T-helper 2 cell treated with Interferon-gamma antibody and Interleukin-4, amounts not matched to agents 5 μg/mL and 100 μg/mL, for 36 hours (primary cell): ENCODE measurements at places on chromosomes 7 and 10.

- no peak overlapping the region for H3K27ac ChIP-seq
- no peaks in the 10 kb centered on the region for H3K36me3 ChIP-seq
- H3K4me3 ChIP-seq, result no peak overlapping the region
- H3K27me3 ChIP-seq, result no peaks in the 10 kb centered on the region
These were observed 37.9 kb downstream of the GLI3 start for GRCh38 chr7:42198974-42199668.

DNA sequence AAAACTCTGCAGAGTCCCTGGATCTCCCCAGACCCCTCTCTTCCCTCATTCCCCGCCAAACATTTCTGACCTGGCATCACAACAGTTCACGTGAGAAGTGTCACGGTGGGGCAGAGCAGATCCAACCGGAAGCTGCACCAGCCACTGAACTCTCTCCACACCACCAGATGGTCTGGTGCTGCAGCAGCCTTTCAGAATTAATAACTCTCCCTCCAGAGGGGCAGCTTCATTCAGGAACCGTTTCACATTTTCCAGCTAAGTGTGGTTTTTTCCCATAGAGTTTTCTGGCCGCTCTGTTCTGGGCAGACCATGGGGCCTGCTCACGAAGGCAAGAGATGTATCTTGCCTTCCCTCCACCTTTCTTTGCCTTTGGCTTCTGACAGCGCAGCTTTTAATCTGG lies 486.7 kb upstream of the GALNT17 start:
- peaks cover 13% of the 10 kb centered on the region for H3K4me1 ChIP-seq
- DNase-seq, result no peak
- peaks cover 8% of the 10 kb centered on the region for H3K27me3 ChIP-seq
- no peak overlapping the region for H3K4me3 ChIP-seq

DNA sequence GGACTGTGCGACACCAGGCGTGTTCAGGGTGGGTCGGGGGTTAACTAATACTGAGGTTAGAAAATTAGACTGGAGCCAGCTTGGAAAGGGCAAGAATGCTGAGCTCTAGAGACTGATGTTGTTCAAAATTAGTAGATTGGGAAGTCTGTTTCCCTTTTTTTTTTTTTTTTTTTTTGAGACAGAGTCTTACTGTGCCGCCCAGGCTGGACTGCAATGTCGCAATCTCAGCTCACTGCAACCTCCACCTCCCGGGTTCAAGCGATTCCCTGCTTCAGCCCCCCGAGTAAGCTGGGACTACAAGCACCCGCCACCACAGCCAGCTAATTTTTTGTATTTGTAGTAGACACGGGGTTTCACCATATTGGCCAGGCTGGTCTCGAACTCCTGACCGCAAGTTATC lies 2.7 kb upstream of the CPVL start:
- no peaks in the 10 kb centered on the region for H3K4me1 ChIP-seq
- H3K4me3 ChIP-seq, result no peak overlapping the region
- no peak for DNase-seq
- H3K36me3 ChIP-seq, result no peaks in the 10 kb centered on the region
- peaks cover 40% of the 10 kb centered on the region for H3K27me3 ChIP-seq
- H3K27ac ChIP-seq, result no peak overlapping the region

DNA sequence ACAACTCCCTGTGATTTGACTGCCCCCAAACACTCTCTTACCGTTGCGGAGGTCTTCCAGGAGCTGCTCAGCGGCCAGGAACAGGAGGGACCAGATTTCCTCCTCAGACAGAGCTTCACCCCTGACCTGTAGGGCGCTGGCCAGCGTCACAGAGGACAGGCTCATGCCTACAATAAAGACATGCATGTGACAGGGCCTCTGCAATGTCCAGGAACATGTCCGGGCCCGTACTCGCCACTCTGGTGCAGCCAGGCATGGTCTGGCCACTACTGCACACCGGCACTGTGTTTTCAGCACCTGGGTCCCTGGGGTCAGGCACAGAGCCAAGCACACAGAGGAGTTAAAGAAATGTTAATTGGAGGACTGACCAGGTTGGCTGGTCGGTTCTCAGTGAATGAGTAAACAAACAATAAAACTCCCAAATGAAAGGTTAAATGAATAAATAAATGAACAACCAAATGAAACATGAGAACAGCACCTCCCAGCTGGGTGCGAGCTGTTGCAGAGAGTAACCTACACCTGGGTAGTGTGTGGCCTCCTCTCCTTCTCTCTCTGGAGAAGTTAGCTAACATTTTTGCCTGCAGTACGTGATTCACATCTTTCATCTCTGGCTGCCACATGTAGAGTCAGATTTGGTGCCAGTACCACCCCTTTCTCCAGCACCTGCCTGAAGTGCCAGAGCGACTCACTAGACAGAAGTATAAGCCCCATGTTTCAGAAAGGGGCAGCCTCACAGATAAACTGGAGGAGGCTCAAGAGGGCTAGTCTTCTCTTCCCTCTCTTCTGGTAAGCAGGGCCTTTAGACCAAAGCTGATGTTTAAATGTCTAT lies 22.8 kb downstream of the FRMPD2 start:
- peak; percentile 2 for DNase-seq
- no peaks in the 10 kb centered on the region for H3K36me3 ChIP-seq
- peaks cover 7% of the 10 kb centered on the region for H3K27me3 ChIP-seq
- no peak overlapping the region for H3K27ac ChIP-seq
- peaks cover 3% of the 10 kb centered on the region for H3K4me1 ChIP-seq

DNA sequence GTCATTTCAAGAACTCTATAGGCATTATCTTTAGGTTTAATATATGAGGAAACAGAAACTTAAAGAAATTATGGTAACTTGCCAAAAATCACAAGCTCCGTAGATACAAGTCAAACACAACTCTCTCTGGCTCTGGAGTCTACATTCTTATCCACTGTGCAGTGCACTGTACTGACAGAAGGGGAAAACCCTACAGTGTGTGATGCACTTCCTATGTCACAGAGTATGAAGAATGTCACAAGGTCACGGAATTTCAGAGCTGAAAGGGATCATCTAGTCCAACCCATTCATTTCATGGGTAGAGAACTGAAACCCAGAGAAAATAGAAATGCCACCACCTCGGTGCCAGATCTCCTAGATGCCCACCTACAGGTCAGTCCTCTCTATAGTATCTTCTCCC lies 86.1 kb downstream of the LRRTM3 start:
- peaks cover 2% of the 10 kb centered on the region for H3K27me3 ChIP-seq
- H3K4me1 ChIP-seq, result peaks cover 11% of the 10 kb centered on the region
- DNase-seq, result no peak
- H3K27ac ChIP-seq, result no peak overlapping the region
- no peaks in the 10 kb centered on the region for H3K36me3 ChIP-seq

DNA sequence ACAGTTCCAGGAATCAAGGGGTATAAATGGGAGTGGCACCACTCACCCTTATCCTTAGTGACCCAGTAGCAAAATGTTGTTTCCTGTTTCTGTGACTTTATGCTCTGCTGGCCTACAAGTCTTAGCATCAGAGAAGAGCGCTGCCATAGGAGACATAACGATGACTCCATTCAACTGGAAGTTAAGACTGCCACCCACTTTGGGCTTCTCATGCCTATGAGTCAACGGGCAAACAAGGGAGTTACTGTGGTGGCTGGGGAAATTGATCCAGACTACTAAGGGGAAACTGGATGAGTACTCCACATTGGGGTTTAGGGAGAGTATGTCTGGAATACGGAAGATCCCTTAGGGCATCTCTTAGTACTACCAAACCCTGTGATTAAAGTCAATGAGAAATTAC lies 40.6 kb upstream of the PIK3CG start:
- no peaks in the 10 kb centered on the region for H3K36me3 ChIP-seq
- no peak overlapping the region for H3K27ac ChIP-seq
- no peaks in the 10 kb centered on the region for H3K4me1 ChIP-seq
- no peaks in the 10 kb centered on the region for H3K27me3 ChIP-seq
- H3K4me3 ChIP-seq, result no peak overlapping the region

DNA sequence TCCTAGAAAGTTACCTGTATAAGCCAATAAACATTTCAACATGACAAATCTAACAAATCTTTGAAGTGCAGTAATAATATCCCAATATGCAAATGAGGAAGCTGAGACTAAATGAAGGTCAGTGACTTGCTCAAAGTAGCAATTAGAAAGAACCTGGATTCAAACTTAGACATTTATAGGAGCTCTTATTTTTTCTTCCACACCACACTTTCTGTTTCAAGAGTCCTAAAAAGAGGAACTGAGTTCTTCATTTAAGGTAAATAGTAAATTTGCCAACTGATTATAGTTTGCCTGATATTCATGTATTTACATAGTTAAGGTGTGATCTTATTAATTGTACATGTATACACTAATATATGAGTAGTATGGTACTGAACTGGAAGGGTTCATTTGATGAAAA lies 44.0 kb downstream of the KLHDC10 start:
- DNase-seq, result no peak
- H3K27ac ChIP-seq, result no peak overlapping the region
- H3K27me3 ChIP-seq, result no peaks in the 10 kb centered on the region

DNA sequence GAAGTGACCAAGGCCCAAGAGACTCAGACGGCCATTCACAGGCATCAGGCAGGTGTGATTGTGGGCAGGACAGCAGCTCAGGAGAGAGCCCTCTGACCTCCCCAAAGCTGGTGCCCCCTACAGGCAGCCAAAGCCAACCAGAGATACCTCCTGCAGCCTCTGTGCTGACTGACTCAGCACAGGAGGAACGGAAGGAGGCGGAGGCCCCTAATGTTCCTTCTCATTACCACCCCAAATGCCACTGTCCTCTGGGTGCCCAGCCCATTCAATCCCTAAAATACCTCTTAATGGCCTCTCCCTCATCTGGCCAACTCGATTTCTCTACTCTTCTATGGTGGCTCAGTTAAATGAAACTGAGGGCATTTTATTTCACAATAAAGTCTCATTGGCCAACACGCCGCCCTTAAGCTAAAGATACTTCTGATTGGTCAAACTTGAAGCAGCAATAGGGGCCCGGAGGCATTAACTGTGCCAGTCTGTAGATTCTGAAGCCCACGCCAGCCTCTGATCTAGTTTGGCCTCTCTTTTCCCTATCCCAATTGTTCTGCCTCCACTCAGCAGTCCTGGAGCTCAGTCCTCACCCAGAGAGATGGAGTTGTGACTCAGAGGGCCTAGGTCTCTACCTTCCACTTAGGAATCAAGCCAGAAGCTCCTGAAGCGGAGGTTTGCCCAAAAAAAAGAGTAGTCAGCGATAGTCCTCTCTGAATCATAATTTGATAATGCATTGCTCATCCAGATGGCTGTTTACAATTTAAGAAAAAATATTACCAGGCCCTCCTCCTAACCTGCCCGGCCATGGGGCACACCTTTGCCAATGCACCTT lies 1.2 kb downstream of the CYREN start:
- DNase-seq, result peak; percentile 58
- H3K4me3 ChIP-seq, result peak overlapping the region; percentile 91
- peaks cover 36% of the 10 kb centered on the region for H3K4me1 ChIP-seq
- peak overlapping the region; percentile 89 for H3K27ac ChIP-seq
- H3K36me3 ChIP-seq, result peaks cover 37% of the 10 kb centered on the region

GRCh38 chr7:1716263-1717094 lies 46.4 kb downstream of the ELFN1 start:
- H3K4me1 ChIP-seq, result peaks cover 6% of the 10 kb centered on the region
- H3K27ac ChIP-seq, result no peak overlapping the region
- H3K36me3 ChIP-seq, result no peaks in the 10 kb centered on the region
- no peaks in the 10 kb centered on the region for H3K27me3 ChIP-seq
- no peak for DNase-seq
